Foreskin fibroblast (primary cell): ENCODE measurements at places on chromosomes 6 and 20.

GRCh38 chr6:43261198-43261597 is 17.9 kb downstream of the TTBK1 start:
- no peak for DNase-seq

DNA sequence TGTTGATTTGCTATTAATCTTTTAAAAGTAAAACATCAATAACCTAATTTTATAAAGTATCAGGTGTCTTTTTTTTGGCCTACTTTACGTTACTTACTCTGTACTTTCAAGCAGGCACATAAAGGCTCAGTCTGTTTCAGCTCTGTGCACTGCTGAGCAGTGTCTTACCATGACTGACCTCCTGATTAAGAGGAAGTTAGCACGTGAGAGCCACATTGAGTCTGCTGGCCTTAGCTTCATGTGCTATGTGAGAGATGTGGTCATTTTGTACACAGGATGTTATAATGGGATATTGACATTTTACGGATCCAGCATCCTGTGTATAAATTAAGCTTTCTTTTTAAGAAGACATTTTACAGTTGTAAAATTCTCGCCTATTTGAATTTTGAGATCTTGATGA is 31.9 kb downstream of the ARID1B start:
- DNase-seq: peak; percentile 74

DNA sequence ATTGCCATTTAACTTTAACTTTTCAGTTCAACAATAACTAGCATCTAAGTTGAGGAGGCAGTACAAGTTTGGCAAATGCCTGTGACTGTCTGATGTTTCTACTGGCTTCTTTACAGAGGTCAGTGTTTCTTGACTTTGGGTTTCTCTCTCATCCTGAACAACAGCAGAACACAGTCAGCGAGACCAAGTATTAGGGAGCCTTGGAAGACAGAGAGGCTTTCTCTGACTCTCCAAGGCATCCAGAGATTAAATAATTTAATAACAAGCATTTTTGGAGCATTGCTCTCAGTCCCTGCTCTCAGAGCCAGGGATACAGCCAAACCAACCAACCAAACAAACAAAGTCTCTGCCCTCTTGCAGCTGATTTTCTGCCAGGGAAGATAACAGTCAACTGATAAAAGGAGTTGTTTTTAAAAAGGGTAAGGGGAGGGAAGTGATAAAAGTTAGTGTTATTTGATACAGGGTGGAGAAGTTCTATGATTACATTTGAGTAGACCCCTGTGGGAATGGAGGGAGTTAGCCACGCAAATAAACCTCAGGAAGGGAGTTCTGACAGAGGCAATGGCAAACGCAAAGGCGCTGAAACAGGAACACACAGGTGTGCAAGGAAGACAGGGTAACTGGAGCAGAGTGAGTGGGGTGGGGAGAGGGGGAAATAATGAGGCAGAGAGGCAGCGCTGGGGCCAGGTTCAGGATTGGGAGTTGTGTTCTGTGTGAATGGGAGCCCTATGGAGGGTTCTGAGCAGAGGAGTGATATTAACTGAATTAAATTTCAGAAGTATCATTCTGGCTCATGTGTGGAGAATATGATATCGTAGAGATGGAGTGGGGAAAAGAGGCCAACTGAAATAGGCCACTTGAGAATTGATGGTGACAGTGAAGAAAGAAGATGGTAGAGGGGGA is 55.2 kb downstream of the SEL1L2 start:
- no peak for DNase-seq

DNA sequence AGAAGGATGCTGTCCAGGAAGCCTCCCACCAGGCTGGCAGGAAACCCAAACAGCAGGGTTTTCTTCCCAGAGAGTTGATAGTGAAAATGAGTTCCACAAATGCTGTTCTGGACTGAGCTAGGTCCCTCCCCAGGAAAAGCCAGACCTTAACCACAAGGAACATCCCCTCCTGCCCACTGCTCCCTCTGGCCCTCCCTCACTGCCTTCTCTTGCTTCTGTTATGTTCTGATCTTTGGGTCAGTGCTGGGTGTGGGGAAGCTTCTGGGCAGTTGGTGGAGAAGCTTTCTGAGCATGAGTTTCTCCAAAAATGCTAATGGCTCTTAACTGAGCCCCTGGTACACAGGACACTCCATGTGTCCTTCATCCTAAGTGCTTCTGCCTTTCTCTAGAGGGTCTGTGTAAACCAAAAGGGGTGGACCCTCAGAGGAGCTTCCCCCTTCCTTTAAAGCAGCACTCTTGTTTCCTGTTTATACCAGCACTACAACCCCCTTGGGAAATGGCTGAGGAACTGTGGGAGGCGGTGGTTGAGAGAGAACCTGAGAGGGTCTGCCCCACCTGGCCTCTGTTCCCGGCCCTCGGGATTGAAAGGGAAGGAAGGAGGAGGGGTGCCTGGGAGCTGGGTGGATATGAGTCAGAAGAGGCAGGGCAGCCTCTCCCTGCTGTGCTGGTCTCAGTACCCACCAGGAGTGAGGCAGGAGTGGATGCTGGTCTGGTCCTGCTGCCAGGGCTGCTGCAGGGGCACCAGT is 42.0 kb downstream of the CDS2 start:
- DNase-seq: peak; percentile 66

DNA sequence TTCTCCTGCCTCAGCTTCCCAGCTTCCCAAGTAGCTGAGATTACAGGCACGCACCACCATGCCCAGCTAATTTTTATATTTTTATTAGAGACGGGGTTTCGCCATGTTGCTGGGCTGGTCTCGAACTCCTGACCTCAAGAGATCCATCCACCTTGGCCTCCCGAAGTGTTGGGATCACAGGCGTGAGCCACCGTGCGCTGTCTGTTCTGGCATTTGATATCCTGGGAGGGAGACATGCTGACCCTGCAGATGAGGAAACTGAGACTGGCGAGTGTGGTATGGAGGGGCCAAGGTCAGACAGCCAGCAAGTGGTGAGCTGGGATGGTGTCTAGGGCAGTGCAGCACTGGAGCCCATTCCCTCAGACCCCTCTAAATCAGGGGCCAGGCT is 44.6 kb downstream of the SRC start:
- DNase-seq: no peak

GRCh38 chr6:82568290-82568993 is 204.8 kb downstream of the TPBG start:
- no peak for DNase-seq

DNA sequence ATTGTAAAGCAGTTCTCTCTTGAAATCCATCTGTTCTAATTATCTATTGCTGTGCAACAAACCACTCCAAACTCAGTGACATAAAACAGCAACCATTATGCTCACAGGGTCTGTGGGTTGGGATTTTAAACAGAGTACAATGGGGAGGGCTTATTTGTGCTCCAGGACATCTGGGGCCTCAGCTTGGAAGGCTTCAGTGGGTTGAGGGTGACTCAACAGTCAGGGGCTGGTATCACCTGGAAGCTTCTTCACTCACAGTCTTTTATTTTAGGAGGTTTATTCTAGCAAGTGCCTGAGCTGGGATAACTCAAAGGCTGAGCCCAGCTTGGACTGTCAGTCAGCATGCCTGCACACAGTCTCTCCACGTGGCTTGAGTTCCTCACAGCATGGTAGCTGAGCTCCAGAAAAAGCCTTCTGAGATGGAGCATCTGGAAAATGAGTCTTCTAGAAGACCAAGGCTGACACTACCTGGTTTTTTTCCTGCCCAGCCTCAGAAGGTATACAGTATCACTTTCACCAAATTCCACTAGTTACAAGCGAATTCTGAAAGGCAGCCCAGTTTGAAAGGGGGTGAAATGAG is 234.6 kb upstream of the ID4 start:
- DNase-seq: no peak

DNA sequence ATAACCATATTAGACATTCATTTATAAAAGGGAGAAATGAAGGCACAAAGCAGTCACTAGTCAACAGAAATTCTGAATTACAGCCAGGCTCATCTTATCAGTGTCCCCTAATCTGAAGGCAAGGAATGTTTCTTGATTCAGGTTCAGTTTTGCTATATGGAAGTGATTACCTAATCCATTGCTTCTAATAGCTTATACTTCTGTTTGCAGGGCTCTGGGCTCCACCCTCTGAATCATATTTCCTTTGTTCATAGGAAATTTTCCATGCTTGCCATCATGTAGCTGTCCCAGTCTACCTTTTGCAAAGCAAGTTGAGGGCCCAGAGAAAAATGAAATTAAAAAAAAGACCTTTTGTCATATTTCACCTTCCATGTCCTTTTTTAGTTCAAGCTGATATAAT is 96.0 kb downstream of the LCA5 start:
- DNase-seq: no peak

DNA sequence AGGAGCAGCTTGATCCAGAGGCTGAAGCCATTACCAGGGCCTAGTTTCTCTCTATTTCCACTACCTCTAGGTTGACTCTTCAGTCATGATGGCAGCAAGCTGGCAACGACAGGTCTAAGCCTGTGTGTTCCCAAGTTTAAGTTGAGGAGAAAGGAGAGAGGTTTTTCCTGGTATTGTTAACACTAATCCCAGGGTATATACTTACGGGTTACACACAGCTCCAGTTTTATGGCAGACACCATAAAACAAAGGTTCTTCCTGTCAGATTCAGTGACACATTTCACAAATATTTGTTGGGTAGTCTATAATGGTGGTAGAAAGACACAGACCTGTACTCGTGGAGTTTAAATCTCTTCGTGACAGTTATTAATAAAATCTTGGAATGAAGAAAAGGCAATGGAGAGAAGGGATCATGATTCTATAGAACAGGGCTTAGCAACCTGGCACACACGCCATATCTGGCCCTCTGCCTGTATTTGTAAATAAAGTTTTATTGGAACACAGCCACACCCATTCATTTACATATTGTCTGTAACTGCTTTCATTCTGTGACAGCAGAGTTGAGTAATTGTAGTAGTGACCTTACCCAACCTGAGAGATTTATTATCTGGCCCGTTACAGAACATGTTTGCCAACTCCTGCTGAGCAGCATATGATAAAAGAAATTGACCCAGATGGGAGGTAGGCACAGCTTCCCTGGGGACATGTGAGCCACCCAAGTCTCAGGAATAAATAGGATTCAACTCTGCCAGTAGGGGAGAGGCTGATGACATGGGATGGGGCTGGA is 323.3 kb downstream of the CDH4 start:
- DNase-seq: no peak

GRCh38 chr6:111228094-111228493 is 140.8 kb downstream of the SLC16A10 start:
- DNase-seq: peak; percentile 37

DNA sequence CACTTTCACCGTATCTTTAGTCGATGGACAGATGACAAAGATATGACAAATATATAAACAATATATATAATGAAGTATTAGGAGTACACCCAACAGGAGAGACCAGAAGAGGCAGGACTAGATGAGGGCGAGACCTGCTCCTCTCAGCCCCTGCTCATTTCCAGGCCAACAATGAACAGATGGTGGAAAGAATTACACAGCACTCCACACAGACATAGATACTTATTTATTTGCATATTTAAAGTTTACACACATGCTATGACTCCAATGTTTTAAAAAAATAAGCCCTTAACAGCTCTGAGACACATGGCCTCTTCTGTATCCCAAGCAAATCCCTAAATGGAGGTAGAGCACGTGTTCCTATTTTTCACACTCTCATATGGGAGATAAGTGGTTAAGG is 10.4 kb downstream of the FAM210B start:
- DNase-seq: no peak

GRCh38 chr6:135831016-135831415 is 20.5 kb upstream of the PDE7B start:
- peak; percentile 24 for DNase-seq

- no peak for DNase-seq
These were observed 54.3 kb upstream of the APCDD1L start for GRCh38 chr20:58569241-58570125.

- no peak for DNase-seq
These were observed 29.1 kb upstream of the CALHM6 start for GRCh38 chr6:116431964-116432595.

DNA sequence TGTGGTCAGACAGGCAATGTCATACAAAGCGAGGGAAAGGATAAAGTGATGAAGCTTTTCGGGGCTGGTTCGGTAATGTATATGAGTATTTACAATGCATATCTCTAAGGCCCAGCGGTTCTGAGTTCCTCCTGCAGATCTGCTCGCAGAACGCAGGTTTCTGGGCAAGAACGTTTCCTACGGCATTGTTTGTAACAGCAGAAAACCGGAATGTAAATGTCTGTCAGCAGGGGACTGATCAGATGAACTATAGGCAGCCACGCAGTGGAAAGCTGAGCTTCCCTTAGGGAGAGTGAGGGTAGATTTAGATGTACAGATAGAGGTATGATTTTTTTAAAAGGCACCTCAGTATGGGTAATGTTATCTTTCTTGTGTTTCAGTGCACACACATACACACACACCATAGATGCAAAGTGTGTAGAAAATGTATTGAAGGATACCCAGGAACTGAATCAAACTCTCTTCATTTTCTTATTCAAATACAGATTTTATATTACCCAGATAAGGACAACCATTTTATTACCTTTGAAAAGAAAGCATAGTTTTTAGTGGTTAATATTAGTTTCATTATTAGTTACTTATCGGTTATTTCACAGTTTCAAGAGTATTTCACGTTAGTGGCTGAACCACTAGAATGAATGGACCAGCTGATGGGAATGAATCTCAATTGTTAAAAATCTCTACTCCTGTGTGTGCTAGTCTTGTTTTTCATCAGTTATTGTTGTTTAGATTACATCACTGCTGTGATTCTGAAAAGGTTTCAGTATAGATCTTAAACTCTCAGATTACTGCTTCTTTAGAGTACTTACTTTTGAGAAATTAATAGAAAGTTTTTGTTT is 56.2 kb downstream of the SNX9 start:
- no peak for DNase-seq

GRCh38 chr6:79463621-79464050 is 73.6 kb downstream of the LCA5 start:
- DNase-seq: no peak

DNA sequence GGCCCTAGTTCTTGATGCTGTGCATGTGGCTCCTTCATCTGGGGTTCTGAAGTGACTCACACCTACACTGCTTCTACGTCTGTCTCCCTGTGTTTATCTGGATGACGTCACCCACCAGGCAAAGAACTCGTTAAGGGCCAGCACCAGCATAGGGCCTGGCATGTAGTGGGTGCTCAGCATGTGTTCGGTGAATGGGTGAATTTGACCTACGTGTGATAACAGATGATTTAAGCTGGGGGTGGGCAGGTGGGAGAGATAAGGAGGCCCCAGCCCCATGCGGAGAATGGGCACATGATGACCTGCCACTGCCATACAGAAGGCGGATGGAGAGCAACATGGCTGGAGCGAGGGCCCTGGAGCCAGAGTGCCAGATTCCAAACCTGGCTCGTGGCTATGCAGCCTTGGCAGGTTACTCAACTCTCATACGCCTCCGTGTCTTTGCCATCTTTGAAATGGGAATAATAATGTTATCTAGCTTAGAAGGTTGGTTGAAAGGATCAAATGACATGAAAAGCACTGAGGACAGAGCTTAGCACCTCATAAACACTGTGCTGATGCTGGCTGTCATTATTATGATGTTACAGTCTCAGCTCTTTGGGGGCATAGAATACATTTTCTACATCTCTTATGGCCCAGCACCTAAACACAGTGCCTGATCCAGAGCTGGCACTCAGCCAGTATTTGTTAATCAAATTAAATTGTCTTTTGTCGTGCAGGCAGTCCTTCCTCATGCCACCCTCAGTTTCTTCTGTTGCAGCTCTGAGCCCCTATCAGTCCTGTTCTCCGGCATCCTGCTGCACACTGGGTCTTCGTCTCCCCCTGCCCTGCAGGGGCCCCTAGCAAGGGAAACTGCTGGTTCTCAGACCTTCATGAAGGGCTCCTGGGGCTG is 39.6 kb downstream of the VEGFA start:
- peak; percentile 45 for DNase-seq

- no peak for DNase-seq
These were observed 41.3 kb downstream of the HLA-DPB1 start for GRCh38 chr6:33116841-33117711.

GRCh38 chr6:17473554-17473953 is 80.2 kb downstream of the CAP2 start:
- no peak for DNase-seq

- DNase-seq: peak; percentile 6
These were observed 44.0 kb upstream of the RNGTT start for GRCh38 chr6:89007209-89008000.
